ENCODE measurements at places on chromosomes 4 and X. TPM values are rescaled to one million over a fixed set of nuclear protein-coding genes. Genes with fewer than 3 reads are reported as not detected.

GRCh38 chr4:2977211-2978088, 14.1 kb downstream of the GRK4 start:
- peak; percentile 60 for DNase-seq

DNA sequence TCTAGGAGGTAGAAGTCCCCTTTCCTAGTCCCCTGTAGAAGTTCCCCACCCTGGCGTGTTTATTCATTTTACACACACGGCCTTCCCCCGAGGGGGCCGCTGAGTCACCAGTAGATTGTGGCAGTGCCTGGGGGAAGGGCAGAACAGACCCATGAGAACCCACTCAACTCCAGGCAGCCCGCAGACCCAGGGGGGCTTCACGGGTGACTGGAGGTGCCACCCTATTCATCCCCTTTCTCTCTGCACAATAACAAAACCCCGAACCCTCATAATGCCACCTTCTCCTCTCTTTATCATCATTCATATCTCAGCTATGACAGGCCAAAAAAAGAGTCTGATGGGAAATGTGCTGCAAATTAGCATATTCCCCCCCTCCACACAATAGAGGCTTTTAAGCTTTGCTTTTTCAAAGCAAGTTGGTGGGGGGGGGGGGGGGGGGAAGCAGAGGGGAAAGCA, 20.4 kb upstream of the GPM6B start:
- DNase-seq, result no peak

DNA sequence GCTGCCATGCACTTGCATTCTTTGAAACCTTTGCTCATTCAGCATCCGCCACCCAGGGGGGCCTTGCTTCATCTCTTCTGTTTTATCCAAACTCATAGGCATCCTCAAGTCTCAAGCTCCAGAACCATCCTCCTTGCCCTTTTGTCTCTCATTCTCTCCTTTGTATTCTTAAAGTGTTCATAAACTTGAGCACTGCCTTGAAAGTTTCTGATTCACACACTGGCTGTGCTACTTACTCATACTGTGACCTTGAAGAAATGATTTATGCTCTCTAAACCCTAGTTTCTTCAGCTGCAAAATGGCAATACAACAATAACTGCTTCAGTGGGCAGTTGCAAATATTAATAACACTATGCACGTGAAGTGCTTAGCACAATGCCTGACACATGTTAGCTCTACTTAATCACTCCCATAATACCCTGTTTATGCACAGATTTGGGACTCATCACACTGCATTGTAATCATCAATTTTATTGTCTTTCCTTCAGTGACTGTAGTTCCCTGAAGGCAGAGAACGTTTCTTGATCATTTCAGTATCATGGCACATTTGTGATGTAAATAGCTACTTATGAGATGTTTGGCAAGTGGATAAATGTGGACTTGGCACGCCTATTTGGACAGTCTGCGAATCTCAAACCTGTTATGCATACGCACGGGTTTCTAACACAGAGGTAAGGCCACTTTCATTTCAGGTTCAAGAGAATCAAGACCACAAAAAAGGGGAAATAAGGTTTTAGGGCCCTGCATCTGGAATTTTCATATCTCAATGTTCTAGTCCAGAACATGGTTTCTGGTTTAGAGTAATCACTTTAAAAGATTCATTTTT, 291.0 kb downstream of the LDB2 start:
- DNase-seq, result no peak

DNA sequence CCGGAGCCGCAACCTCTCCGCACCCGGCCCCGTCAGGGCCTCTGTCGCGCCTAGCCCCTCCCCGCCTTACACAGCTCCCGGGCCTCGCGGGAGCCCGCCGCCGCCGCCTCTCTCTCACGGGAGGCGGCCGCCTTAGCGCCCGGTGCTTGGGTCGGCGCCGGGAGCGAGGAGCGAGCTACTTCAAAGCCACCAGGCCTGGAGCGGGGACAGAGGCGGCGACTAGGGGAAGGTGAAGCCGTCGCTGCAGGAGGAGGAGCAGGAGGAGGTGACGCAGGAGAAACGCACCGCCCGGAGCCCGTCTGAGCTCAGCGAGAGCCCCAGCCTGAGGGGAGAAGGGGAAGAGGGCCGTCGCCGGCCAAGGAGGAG, 250 bp downstream of the USP9X start:
- peak; percentile 15 for DNase-seq

DNA sequence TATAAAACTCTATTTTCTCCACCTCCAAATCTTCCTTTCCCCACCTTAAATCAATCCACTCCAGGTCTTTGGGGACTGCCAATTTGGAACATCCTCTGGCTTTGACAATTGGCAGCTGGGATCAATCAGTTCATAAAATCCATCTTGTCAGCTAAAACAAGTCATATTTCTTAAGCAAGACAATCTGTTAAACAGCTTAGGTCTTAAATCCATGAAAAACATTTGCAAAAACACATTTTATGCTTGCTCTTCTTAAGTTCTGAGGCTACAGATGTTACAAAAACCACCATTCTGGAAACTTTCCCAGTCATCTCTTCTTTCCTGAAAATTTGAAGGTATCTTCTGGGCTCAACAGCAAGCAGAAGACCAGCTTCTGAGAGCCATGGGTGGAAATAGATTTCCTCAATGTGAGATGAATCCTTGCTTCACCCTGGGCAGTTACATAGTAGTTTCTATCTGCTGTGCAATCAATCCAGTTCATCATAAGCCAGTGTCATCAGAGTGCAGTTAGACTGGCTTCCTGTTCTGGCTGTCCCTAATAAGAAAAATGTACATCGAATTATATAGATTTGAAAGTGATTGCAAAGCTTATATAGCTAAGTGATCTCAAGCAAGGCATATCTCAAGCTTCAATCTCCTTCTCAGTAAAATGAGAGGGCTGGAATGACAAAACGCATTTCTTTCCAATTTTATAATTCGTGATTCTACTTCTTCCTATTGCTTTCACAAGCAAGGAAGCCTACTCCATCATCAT, 402.7 kb upstream of the INTU start:
- DNase-seq, result no peak

Gene SOX3
- total RNA-seq, result not detected
